ENCODE measurements at places on chromosomes 7 and 10. TPM values are rescaled to one million over a fixed set of nuclear protein-coding genes. Genes with fewer than 3 reads are reported as not detected.
A peak's percentile ranks its signal among the peaks of the same experiment; 100 is the strongest.

GRCh38 chr10:62162261-62162981, 106.2 kb downstream of the RTKN2 start:
- no peak for DNase-seq

DNA sequence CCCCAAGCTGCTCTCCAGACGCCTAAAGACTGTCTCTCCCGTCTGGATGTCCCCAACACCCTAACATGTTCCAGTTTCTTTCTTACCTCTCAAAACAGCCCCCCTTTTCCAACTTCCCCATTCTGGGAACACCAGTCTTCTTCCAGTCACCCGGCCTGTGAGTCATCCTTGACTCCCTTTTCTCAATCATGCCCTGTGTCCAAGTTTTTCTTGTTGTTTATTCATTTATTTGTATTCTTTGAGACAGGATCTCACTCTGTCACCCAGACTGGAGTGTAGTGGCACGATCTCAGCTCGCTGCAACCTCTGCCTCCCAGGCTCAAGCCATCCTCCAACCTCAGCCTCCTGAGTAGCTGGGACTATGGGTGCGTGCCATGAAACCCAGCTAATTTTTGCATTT, 15.6 kb downstream of the SNX10 start:
- no peak for DNase-seq

- DNase-seq, result no peak
These were observed 71.9 kb upstream of the HABP2 start for GRCh38 chr10:113480851-113481502.

DNA sequence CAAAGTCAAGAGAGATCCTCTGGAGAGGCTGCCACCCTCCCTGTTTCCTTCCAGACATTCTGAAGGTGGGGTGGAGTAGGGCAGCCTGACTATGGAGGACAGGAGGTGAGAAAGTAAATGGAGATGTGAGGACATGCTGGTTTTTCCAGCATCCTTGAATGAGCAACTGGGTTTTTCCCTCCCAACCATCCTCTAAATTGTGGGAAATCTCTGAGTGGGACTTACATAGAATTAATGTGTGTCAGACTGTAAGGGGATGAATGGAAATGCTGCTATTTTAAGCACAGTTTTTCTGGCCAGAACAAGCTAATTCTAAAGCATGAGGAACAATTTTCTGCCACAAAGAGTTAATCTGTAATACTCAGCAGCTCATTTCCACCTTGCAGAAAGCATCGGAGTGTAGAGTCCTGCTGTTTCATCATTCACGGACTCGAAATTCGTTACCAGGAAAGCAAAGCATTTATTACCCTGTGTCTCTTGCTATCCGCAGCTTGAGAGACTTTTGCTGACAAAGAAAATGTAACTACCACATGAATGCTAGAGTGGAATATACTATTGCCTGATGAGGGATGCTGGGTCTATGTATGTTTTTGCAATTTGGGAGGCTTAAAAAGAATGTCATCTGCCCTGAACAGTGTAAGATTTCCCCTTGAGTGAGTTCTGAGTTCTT, 213.0 kb downstream of the CELF2 start:
- DNase-seq, result no peak

GRCh38 chr10:4129866-4130477, 345.0 kb upstream of the KLF6 start:
- DNase-seq, result no peak

DNA sequence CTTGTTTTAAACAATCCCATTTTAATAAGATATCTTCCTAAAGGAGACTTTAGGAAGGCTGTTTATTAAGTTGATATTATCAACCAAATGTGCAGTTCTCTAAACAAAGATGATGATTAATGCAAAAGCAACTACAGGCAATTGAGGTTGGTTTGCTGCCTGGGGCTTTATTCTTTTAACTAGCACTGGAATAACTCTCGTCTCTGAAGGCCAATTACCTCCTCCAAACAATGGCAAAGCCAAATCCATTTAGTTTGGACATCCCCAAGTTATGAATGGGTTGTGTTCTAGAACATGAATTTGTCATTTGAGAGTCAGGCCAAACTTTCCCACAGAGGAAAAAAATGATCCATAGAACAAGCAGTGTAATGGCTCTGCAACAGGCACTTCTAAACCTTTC, 114.1 kb downstream of the SLC16A9 start:
- DNase-seq, result no peak

- peak; percentile 12 for DNase-seq
These were observed 106.7 kb downstream of the GPR26 start for GRCh38 chr10:123772645-123773508.

- DNase-seq, result peak; percentile 25
These were observed 10.2 kb downstream of the STK32C start for GRCh38 chr10:132297526-132297925.

DNA sequence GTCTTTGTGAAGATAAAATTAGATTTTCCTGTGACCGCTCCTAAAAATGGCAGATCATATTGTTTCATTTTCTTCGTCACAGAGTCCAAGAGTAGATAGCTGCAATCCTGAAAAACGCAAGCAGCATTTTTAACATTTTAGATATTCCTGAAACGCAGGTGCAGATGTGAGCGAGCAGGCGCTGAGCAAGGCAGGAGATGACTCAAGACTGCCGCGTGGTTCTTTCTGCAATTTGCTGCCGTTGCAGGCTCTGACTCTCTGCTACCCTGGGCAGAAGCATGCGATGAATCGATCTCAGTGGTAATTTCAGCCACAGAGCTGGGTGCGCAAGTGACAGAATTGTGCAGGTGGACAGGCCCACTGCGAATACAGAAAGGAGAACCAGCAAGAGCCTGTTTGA, 331.9 kb downstream of the ACTR3B start:
- no peak for DNase-seq

The CPED1 gene
- 1.8 TPM for polyA plus RNA-seq

DNA sequence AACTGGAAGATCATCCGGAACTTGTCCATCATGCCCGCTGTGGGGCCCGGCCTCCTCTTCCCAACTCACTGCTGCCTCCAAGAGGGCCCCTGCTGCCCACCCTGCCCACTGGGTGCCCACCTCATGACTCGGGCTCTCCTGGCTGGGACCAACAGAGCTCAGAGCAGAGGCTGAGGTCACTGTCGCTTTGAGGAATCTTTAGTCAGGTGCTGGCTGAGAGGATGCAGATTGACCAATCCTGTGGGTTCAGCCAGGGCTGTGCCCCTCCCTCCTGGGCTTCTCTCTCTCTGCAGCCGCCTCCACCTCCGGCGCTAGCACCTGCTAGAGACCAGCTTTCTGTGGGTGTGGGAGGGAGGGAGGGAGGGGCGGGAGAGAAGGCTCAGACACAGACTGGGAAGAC, at the start of gene CALHM1:
Gene CALHM1, minus strand, starts transcription at position 181 of the 400 bp plus-strand sequence. Its CDS starts 149 bp downstream, at position 32.
- DNase-seq, result no peak

- no peak for DNase-seq
These were observed 221.2 kb downstream of the CCSER2 start for GRCh38 chr10:84549368-84550165.

- no peak for DNase-seq
These were observed 211.8 kb upstream of the FOXK1 start for GRCh38 chr7:4470246-4470645.

The MNX1 gene
- 4.2 TPM for polyA plus RNA-seq

The ACADSB gene
- 7.6 TPM for polyA plus RNA-seq

The ZKSCAN5 gene
- polyA plus RNA-seq, result 3.0 TPM

The LIPA gene
- polyA plus RNA-seq, result 37.6 TPM

DNA sequence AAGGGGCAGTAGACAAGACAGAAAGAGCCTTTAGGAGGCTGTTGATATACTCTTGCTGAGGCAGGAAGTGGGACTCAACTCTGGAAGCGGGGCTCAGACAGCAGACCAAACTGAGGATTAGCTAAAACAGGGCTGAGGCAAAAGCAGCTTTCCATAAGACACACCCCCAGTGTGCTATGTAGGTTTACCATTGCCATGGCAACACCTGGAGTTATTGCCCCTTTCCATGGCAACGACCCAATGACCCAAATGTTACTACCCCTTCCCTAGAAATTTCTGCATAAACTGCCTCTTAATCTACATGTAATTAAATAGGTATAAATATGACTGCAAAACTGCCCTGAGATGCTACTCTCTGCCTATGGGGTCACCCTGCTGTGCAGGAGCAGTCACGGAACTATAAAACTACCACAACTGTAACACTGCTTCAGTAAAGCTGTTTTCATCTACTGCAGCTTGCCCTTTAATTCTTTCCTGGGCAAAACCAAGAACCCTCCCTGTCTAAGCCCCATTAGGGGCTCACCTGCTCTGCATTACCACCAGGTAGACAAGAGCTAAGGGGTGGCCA, 348.4 kb upstream of the PODXL start:
- DNase-seq, result no peak

DNA sequence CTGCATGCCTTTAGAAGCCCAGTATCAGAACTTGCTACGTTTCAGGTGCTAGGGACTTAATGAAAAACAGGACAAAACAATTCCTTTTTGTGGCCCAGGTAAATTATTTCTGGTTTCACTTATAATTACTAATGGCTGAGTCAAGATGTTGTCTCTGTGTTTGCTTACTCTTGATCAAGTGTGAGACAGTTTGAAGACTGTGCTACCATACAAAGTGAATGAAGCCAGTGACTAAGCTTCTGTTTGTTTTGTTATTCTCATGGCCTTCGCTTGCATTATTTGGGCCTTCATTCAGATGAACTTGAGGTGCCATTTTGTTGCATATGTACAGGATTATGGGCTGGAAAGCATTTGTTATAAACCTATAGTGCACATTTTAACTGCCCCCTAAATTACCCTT, 17.9 kb downstream of the SMNDC1 start:
- DNase-seq, result no peak

DNA sequence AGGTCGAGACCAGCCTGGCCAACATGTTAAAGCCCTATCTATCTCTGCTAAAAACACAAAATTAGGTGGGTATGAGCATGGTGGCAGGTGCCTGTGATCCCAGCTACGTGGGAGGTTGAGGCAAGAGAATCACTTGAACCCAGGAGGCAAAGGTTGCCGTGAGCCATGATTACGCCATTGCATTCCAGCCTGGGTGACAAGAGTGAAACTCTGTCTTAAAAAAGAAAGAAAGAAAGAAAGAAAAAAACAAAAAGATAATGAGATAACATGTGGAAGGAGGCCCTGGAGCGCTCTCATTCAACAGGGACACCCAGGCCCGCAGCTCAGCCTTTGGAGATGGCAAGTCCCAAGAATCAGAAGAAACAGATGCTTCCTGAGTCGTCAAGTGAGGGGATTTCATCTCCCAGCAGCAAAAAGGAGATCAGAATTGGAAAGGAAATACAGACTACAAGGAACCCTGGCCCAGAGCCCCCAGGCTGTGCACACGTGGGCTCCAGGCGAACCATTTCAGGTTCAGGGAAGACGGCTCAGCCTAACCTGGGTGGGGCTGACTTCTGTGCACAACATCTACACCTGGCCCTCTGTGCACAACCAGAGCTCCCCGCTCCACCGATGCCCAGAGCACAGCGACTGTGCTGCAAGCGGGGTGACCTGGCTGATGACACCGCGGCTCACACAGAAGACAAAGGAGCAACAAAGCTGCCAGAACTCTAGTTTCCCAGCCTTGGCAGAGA, 33.3 kb downstream of the GNA12 start:
- peak; percentile 66 for DNase-seq
